C1 segment of cervical spinal cord (tissue), 14 donors: ENCODE measurements at places on chromosomes 13 and 19.

DNA sequence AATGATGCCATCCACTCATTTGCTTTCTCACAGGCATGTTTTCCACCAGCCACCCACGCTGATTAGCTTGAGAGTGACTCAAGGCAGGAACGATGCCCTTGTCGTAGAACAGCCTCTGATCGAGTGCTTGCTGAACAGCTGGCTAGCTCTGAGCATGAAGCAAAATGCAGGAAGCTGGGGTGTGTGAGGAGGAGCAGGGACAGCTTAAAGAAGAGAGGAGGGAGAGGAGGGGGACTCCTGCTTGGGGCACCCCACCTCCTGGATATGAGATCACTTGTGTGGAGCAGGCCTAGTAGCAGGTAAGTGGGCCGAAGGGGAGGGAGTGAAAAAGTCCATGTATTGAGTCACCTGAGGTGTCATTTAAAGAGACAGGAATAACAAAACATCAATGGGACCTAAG lies 48.8 kb downstream of the IRS2 start:
- no peak for DNase-seq

DNA sequence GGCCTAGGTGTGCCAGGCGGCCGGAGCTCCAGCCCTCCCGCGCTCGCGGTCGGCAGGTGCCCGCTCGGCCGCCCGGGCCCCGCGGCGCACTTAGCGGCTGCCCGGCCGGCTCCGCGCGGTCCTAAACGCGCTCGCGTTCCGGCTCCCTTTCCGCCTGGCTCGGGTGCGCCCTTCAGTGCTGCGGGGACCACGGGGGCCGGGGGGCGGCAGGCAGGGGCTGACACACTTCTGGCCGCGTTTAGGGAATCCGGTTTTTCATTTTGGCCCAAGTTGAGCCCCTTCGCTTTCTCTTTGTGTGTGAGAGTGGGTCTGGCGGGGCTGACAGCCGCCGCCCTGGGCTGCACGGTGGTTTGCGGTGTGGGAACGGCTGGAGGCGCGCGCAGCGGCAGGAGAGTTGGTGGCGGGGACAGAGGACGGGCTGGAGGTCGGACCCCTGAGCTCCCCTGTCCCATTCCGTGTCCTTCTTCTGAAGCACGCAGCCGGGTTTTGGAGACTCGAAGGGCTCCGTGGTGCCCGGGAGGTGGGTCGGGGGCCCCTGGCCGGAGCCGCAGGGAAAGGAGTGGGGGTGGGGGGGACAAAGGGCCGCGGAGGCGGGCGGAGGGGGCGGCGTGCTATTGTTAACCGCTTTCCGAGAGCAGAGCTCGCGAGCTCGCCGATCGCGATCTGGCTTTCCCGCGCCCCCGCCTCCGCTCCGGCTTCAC lies 3.1 kb downstream of the FGF9 start:
- DNase-seq = no peak

DNA sequence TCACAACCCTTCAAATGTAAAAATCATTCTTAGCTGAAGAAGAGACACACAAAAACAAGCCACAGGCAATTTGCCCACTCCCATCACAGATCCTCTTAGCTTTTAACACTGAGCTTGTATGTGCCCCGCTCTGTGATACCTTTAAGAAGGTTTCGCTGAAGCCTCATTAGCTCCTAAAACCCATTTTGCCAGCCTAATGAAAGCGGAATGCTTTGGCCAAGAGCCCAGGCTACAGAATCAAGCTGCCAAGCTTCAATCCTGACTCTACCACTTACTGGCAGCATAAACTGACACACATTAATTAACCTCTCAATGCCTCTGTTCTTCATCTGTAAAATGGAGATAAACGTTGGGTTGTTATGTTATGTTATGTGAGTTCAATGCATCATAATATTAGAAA lies 10.5 kb downstream of the ZNF112 start:
- DNase-seq = peak; percentile 33

- no peak for DNase-seq
These were observed 156.1 kb downstream of the RGCC start for GRCh38 chr13:41613471-41613870.

DNA sequence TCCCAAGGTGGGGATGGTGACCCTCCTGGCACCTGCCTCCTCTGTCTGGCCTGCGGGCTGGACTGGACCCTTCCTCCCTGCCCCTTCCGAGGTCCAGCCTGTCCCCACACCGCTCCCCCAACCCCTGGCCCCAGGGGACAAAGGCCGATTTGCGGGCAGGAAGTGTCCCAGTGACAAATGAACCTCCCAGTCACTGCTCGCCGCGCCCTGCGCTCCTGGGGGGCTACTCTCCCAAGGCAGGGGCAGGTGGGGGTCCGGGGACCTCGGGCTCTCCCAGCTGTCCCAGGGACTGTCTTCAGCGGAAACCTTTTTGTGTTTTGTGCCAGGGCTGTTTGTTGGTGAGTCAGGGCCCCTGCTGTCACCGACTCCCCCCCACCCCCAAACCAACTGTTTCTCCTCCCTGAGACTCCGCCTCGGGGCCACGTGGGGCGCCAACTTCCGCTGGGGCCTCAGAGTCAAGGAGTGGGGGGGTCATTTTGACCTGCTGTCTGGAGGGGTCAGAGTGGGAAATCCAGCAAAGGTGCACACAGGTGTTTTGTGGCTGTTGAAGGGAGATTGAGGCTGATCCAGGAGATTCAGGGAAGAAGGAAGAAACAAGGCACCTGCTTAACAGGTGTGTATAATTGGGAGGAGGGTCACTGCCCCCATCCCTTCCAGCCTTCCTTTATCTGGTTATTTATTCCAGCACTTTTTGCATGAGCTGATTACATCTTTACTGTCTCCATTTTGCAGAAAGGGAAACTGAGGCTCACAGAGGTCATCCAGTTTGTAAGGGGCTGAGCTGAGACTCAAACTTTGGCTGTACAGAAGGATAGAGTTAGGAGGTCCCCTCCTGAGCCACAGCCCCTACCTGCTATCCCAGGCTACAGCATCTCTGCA lies 831 bp downstream of the PGPEP1 start:
- no peak for DNase-seq

- DNase-seq = no peak
These were observed 21.4 kb downstream of the DNAJC15 start for GRCh38 chr13:43044720-43045301.

DNA sequence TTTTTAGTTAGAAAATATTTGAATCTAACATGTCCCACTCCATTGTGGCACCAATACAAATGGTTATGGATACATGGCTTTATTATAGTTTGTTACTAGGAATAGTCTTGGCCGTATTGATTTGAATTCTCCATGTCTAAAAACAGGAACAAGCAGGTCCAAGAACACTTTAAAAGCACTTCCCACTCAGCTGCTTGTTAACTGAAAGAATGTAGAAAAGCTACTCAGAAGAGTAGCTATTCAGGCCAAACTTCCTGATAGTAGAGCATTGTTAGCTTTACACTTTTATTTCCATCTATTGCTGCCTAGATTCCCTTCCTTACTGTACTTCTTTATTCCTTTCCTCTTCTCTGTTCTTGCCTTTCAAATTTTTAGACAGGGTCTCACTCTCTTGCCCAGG lies 6.9 kb downstream of the PIBF1 start:
- DNase-seq = no peak

- no peak for DNase-seq
These were observed 14.6 kb downstream of the ZNF69 start for GRCh38 chr19:11902228-11902627.

DNA sequence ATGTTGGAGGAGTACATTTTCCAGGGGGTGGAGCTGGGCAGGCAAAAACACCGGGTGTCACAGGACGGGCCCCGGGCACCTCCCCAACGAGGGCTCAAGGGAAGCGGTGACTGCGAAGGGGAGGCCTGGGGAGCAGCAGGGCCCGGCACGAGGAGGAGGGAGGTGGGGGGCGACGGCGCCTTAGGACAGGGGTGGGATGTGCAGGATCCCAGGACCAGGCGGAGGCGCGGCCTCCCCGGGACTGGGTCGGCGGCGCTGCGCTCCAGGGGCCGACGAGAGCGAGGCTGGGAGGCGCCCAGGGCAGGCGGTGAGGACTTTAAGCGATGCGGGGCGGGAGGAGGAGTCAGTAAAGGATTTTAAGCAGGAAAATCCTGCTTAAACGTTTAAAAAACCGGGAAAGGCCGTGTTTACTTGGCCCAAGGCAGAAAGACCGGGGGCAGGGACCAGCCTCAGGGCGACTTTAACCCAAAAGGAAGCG lies 427 bp downstream of the ZNF160 start:
- DNase-seq = no peak

DNA sequence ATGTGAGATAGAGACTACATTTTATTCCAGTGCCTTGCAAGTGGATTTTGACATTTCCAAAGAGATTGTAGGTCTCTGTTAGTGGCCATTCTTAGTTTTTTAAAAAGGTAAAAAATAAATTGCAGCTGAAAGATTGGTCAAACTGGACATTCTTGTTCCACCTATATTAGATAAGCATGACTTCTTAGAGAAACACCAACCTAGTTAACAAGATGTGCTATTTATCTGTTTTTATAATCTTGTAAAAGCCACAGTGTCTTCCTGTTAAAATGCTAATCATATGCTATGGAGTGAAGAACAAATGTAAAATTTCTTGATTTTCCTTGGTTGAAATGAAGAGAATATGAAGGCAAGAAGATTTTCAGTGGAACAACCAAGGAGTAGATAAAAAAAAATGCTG lies 33.4 kb upstream of the GPR183 start:
- DNase-seq = no peak

- no peak for DNase-seq
These were observed 30.2 kb upstream of the CPB2 start for GRCh38 chr13:46134961-46135522.

- no peak for DNase-seq
These were observed 1.3 kb downstream of the MAN2B1 start for GRCh38 chr19:12665281-12665573.

DNA sequence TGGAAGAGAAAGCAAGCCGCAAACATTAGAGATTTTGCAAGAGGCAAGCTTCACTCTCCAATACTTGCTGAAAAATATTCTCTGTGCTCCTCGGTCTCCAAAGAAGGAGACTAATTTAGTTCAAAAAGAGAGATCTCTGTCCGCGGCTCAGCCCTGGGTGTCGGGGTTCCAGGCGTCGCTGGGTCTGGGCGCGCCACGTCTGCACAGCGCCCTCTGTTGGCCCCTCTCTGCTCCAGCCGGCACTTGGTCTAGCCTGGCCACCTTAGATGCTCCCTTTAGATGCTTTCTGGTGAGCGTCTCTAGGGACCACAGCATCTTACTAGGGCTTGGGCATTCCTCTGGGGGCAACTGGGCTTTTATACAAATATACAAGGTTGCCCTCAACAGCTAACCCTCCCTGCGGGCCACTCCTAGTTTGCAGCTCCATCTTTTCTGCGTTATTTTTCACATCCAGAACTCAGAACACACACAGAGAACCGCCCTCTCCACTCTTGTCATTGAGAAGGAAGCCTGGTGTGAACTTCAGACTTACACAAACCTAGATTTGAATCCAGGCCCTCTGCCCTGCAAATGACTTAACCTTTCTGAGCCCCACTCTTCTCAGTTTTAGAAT lies 78.3 kb downstream of the CYSLTR2 start:
- DNase-seq = no peak

GRCh38 chr13:51275101-51275500 lies 52.9 kb downstream of the FAM124A start:
- no peak for DNase-seq

- DNase-seq = no peak
These were observed 2874.1 kb upstream of the PCDH20 start for GRCh38 chr13:64289702-64290101.

- no peak for DNase-seq
These were observed 1055.3 kb upstream of the SPRY2 start for GRCh38 chr13:81396192-81396591.

GRCh38 chr13:108526286-108526685 lies 103.1 kb upstream of the MYO16 start:
- no peak for DNase-seq

DNA sequence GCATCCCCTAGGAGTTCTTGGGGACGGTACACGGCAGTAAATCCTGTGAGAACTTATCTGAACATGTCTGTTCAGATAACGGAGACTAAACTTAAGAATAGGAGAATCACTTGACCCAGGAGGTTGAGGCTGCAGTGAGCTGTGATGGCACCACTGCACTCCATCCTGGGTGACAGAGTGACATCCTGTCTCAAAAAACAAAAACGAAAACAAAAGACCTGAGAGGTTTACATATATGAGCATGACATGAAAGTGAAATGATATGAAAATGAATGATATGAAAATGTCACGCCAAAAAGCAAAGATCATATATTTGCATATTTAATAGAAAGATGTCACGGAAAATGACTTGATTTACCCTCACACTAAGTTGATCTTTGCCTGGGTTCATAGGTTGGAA lies 5.8 kb downstream of the ZNF175 start:
- DNase-seq = no peak

DNA sequence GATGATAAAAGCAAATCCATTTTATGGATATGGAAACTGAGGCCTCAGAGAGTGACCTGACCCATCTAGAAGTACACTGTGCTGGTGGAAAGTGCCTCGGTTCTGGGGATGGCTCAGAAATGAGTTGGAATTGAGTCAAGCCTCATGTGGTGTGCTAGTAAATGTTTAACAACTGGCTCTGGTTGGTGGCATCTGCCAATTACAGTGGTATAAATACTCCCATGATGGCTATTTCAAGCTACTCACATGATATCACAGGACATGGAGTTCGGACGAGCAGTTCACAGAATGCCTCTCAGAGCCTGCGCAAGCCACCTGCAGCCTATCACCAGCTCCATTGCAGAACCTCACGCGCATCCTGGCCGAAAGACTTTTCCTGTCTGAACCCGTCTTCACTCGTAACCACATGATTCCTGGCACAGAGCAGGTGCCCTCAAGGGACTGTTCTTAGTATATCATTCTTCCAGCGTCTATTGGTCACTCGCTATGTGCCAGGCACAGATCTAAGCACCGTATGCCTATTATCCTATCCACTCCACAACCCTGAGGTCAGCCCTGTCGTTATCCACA lies 9.1 kb downstream of the TMEM150B start:
- no peak for DNase-seq

GRCh38 chr13:43269037-43269481 lies 245.7 kb downstream of the DNAJC15 start:
- DNase-seq = no peak

DNA sequence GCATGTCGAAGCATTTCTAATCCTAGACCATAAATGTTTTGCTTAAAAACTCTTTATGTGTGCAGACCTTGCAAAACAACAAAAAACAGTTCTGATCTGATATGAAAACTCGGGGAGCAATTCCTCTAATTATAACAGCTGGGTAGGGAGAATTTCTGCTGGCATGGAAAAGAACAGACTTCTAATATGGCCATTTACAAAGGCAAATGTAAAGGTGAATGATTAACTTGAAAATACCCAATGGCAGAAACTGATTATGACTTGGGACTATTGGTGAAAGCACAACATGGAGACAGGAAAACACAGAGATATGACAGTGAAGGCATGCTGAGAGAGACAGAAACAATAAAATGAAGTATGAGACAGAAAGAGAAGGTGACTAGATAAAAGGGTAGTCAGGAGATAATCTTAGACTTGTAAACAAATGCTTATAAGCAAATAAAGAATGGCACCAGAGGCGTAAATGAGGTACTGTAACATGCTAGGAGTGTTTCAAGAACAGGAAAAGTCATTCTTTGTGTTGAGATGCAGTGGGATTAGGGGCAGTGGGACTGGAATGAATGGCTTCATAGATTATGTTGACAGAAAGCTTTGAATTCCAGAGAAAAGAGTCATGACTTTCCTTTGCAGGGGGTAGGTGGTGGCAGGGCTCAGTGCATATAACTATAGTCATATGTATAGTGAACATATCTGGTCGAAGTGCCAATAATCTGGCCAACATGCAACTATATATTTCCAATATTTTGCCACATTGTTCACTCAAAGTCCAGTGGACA lies 393.0 kb downstream of the ITGBL1 start:
- no peak for DNase-seq
